ENCODE measurements at places on chromosomes 2 and 18. TPM values are rescaled to one million over a fixed set of nuclear protein-coding genes. Genes with fewer than 3 reads are reported as not detected.

MBOAT2 gene
- 1.4 TPM for polyA plus RNA-seq

SIGLEC15 gene
- polyA plus RNA-seq: 0.13 TPM

DNA sequence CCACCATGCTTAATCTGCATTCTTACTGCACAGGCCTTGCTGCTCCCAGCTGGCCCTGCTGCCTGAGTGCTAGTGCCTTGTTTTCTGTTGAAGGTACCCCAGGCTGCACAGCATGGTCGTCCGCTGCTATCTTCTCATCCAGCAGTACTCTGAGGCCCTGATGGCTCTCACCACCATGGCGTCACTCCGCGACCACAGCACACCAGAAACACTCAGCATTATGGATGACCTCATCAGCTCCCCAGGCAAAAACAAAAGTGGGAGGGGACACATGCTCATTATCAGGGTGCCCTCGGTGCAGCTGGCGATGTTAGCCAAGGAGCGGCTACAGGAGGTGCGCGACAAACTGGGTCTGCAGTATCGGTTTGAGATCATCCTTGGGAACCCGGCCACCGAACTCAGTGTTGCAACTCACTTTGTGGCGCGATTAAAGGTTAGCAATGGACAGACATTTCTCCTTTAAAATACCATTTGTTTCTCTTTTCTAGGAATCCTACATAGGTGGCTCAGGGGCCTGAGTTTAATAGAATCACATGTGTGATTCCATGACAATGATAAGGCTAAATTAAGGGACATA, 110.5 kb downstream of the ESCO1 start:
- no peak for DNase-seq

GRCh38 chr2:218368621-218369153, 12.0 kb downstream of the CATIP start:
- DNase-seq: no peak

DNA sequence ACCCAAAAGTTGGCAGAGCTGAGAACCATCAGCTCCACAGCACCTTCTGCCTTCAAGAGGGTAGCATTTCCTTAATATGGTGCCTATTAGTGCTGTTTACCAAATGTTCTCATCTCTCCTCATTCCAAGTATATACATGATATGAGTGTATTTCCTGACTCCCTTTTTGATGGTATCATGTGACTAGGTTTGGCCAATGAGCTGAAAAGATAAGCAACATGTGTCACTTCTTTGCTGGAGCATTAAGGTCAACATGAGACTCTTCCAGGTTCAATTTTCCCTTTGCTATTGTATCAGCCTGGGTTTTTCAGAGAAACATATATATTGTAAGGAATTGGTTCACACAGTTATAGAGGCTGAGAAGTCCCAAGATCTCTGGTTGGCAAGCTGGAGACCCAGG, 310.9 kb downstream of the HRH4 start:
- no peak for DNase-seq

NLRC4 gene
- polyA plus RNA-seq: not detected

CRACDL gene
- 0.51 TPM for polyA plus RNA-seq

All from naive thymus-derived CD4-positive, alpha-beta T cell (primary cell).